ENCODE measurements at places on chromosomes 2 and 18. TPM values are rescaled to one million over a fixed set of nuclear protein-coding genes. Genes with fewer than 3 reads are reported as not detected.

Gene EIPR1
- total RNA-seq: 30.5 TPM

Gene ATOH8
- 3.2 TPM for total RNA-seq

Gene TMX3
- total RNA-seq: 26.0 TPM

GRCh38 chr2:52475590-52475989, 1292.0 kb upstream of the CHAC2 start:
- H3K36me3 ChIP-seq: no peaks in the 10 kb centered on the region
- no peak overlapping the region for H3K27ac ChIP-seq
- H3K4me3 ChIP-seq: no peak overlapping the region
- DNase-seq: no peak
- no peaks in the 10 kb centered on the region for H3K27me3 ChIP-seq
- H3K4me1 ChIP-seq: no peaks in the 10 kb centered on the region

- H3K4me3 ChIP-seq: no peak overlapping the region
- H3K27me3 ChIP-seq: no peaks in the 10 kb centered on the region
- no peaks in the 10 kb centered on the region for H3K36me3 ChIP-seq
- H3K4me1 ChIP-seq: no peaks in the 10 kb centered on the region
- no peak for DNase-seq
Observed at GRCh38 chr2:180747728-180748127, 232.7 kb upstream of the UBE2E3 start.

DNA sequence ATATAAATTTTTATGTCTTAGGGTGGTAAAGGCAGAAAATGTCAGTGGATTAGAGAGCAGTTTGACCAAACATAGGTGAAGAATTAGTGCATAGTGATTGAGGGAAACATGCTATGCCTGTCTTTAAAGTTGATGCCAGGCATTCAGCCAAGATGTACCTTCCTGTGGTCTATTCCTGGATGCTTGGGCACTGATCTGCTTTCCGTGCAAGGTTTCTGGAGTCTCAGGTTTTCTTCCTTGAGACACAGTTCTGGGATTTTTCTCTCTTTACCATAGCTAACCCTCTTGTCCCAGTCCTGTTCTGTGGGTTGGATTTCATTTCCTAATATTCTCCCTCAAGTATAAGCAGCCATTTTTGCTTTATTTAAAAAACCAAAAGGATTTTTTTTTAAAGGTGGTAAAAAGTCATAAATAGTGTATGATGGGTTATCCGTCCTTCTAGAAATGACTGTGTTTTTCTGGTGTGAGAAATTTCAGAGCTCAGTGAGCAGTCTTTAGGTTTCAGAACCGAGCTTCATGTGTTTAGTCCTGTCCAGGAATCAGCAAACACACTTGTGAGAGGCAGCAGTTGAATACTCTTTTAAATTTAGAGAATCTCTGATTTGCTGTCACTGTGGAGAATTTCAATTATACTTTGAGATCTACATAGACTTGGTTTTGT, 43.0 kb upstream of the CYBRD1 start:
- H3K27me3 ChIP-seq: no peaks in the 10 kb centered on the region
- H3K36me3 ChIP-seq: peaks cover 85% of the 10 kb centered on the region

GRCh38 chr18:63187791-63188460, 131.6 kb downstream of the BCL2 start:
- H3K4me1 ChIP-seq: peaks cover 8% of the 10 kb centered on the region
- DNase-seq: no peak
- H3K27ac ChIP-seq: no peak overlapping the region
- no peak overlapping the region for H3K4me3 ChIP-seq

GRCh38 chr2:143451642-143452281, 322.5 kb downstream of the ARHGAP15 start:
- DNase-seq: no peak
- H3K4me3 ChIP-seq: no peak overlapping the region
- H3K27me3 ChIP-seq: no peaks in the 10 kb centered on the region
- no peaks in the 10 kb centered on the region for H3K36me3 ChIP-seq

DNA sequence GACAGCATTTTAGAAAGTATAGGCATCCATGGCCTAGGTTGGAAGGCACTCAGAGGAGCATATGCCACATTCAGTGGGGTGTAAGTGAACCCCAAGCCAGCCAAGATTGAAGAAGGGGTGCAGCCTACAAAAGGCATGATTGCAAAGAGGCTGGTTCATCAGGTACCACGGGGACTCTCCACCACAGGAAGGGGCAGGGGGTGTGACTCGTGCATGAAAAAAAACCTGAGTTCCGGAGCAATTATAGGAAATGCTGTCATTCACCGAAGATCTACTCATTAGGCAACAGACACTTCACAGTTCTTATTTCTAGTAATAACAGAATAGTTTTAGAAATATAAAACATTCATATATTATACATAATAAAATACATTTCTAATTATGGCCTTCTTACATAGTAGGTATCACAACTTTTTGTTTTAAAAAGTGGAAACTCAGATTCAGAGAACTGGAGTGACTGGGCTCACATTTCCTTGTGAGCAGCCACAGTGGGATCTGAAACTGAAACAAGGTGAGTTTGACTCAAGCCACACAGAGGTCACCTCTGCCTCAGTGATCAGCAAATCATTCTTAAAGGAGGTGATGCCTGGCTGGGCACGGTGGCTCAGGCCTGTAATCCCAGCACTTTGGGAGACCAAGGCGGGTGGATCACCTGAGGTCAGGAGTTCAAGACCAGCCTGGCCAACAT, 188.4 kb upstream of the GYPC start:
- H3K36me3 ChIP-seq: no peaks in the 10 kb centered on the region
- H3K27me3 ChIP-seq: no peaks in the 10 kb centered on the region
- H3K4me3 ChIP-seq: no peak overlapping the region
- H3K27ac ChIP-seq: no peak overlapping the region

DNA sequence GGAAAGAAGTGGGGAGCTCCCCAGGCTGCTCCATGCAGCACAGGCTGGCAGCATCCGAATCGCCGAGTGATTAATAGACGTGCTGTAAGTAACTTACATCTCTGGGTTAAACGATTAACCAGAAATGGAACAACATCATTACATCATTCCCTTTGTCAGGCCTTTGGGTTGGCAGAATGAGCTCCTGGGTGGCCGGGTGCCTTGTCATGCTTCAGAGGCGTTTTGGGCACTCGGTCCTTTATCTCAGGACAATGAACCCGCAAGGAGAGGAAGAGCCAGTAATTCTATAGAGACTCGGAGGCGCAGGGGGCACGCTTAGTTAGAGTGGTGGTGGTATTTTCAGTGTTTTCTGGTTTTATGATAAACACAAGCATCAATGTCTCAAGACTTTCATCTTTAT, 146.9 kb upstream of the TPO start:
- H3K36me3 ChIP-seq: no peaks in the 10 kb centered on the region
- no peaks in the 10 kb centered on the region for H3K27me3 ChIP-seq

Measured in esophagus squamous epithelium (tissue), 5 donors.